ENCODE measurements at places on chromosomes 6 and 20.
A peak's percentile ranks its signal among the peaks of the same experiment; 100 is the strongest.

GRCh38 chr6:134074151-134075055, 22.0 kb upstream of the SLC2A12 start:
- no peak for DNase-seq

GRCh38 chr6:146106532-146106931, 77.7 kb downstream of the GRM1 start:
- no peak for DNase-seq

DNA sequence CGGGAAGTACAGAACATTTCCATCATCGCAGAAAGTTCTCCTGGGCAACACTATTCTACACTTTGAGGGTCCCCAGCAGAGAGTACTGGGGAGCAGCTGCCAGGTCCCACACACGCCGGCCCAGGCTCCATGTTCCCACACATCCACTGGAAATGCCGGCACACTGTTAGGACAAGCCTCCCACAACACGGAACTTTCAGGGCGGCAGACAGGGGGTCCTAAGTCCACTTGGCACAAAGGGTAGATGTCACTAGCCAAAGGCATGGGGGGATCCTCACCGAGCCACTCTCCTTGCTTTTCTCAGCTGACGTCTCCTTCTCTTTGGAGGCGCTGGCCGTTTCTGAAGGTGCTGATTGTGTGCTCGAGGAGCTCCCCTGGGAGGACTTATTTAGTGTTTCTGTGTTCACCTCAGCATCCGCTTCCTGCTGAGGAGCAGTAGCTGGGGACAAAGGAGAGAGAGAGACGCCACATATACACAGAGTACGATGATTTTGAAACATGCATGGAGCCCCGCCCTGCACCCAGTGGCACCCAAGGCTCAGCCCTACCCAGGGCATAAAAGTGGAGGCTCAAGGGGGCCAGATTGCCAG, 135.4 kb downstream of the ZMYND8 start:
- DNase-seq: no peak

- DNase-seq: no peak
Measured at GRCh38 chr20:23923891-23924435, 44.4 kb upstream of the CST5 start.

DNA sequence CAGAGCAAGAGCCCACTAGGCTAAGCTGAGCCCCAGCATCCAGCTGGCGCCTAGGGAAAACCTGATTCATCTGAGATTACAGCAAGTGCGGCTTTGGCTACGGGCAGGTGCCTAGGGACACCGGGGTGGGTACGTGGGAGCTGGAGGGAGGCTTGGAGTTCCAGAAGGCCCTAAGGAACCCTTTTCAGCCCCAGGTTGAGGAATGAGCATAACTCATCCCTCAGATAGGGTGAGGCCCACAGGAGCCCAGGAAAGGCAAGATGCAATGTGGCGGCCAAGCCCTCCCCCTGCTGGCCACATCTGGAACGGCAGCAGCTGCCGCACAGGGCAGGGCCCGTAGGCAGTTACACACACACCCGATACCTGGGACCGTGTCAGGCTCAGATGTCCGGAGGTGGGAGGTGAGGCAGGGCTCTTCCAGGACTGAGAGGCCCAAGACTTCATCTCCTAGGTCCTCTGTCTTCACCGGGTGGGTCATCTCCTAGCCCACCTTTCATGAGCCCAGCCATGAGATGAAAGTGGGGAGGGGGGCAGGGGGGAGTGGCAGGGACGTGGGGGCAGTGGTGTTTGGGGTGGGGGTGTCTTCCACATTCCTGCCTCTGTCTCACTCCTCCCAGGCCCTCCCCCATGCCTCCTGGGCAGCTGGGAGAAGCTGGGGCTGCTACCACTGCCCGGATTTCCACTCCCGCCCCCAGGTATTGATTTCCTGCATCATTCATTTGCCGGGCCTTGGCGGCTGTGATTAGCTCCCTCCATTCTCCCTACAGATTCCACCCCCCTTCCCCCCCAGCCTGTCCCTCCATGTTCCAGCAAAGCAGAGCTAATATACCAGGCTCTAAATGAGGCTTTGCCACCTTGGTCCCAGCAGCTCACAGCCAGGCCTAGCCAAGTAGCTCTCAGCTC, 5.5 kb downstream of the MDGA1 start:
- DNase-seq: peak; percentile 77

DNA sequence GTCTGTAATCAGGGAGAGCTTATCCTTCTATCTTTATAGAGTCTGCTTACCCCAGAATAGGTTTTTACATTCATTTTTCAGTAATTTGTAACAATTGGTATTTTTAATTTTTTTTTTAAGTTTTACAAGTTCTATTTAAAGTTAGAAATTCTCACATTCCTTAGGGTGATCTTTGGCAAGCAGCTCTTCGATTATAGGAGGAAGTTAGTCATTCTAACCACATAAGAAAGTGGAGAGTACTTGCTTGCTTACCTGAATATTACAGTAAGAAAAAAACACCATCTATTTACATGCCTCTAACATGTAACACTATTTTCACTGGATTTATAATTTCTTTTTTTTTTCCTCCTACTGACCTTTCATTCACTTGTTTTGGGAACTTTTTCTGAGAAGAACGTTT, 6.7 kb downstream of the TSHZ2 start:
- no peak for DNase-seq

DNA sequence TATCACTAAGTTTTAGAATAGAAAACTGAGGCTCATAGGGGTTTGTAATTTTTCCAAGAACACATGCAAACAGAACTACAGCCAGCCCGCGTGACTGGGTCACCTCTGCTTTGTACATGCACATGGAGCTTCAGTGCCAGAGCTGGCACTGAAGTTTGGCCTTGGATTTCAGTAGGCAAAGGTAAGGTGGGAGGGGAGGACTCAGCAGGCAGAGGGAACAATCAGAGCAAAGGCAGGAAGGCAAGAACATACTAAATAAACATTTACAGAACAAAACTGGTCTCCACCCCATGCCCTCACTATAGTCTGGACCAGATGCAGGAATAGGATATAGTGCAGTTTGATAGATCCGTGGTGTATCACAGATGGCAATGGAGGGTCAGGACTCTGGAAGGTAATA, 13.6 kb upstream of the ABRACL start:
- no peak for DNase-seq

DNA sequence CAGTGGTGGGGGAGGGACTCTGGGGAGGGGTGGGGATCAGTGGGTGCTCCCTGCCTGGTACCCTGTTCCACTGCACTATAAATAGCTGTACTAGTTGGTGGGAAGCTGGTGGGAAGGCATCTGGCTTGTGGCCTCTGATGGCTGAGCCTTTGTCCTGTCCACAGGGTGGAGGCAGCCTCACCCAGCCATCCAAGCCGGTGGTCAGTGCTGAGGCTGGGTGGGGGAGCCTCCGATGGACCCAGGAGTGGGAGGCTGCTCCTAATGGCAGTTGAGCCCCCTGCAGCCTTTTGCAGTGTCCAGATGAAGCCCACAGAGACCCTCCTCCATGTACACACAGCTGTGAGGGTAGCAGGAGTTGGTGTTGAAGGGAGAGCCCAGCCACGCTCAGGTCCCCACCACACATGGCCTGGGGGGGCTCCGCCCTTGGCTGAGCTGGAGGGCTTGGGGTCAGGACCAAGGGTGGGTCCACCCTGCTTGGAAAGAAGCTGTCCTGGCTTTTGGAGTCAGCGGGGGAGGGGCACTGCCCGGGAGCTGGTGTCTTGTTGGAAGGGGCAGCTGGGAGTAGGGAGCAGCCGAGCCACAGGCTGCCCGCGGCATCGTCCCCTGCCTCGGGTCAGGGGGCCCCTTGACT, 2.5 kb downstream of the PPDPF start:
- DNase-seq: no peak

- DNase-seq: no peak
Measured at GRCh38 chr6:107753778-107754177, 70.3 kb downstream of the SCML4 start.

DNA sequence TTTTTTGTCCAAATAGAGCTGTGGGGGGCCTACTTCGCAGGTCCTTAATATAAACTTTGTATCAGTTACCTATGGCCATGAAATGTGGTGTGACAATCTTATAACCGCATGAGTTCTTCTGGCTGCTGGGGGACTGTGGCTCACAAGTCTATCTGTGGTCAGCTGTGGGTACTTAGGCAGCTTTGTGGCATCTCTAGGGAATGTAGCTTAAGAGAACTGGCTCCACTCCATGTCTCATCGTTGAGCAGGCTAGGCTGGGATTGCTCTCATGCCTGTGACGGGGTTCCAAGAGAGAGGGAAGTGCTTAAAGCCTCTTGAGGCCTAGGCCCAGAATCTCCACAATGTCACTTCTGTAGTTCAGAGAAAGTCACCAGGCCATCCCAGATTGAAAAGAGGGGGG, 140.5 kb downstream of the BTBD3 start:
- DNase-seq: no peak

- DNase-seq: no peak
Measured at GRCh38 chr20:61850926-61851900, 214.5 kb downstream of the TAF4 start.

DNA sequence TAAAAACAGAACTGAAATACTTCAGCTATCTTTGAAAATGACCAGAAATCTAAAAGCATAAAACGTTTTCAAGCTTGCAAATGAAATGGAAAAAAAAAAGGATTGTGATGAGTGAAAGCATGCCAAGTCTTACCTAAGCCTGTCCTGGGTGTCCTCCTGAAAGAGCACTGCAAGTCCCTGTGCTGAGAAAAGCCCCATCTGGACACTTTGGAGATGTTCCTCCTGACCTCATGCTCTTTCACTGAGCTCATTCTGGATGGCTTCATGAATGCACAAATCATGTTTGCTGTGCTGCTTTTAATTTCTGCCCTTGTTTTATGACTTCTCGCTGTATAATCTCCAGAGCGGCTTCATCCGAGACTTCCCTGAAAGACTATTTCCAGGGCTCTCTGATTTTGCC, 136.0 kb downstream of the SOD2 start:
- DNase-seq: no peak

DNA sequence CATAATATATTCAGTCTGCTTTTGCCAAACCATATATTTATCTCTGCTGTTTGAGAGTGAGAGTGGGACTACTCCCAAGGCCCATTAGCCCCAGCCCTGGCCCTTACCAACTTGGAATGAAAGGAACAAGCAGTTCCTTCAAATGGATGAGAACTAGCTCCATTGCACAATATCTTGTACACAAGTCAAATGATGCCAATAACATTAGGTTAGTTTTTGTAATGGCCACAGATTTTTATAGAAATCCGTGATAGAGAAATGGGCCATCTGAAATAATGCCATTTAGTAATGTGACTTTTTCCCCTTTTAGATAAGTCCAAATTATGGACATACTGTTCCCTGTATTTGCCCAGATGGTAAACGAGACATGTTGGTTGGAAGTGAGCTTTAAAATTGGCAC, 117.0 kb downstream of the MAP3K7 start:
- DNase-seq: no peak

- no peak for DNase-seq
Measured at GRCh38 chr20:2379511-2380229, 1.0 kb upstream of the TGM6 start.

DNA sequence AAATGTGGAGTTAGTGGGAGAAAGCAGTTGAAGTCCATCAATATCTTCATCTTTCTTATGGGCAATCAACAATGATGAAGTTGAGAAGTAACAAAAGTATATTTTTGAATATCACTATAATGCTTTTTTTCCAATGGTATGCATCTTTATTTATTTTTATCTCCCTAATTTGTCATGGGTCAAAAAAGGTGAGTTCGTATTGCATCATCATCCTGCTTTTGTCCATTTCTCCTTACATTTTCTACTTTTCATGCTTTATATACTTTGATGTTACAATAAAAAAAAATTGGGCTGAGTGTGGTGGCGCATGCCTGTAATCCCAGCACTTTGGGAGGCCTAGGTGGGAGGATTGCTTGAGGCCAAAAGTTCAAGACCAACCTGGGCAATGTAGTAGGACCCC, 101.2 kb upstream of the STXBP5 start:
- DNase-seq: no peak

DNA sequence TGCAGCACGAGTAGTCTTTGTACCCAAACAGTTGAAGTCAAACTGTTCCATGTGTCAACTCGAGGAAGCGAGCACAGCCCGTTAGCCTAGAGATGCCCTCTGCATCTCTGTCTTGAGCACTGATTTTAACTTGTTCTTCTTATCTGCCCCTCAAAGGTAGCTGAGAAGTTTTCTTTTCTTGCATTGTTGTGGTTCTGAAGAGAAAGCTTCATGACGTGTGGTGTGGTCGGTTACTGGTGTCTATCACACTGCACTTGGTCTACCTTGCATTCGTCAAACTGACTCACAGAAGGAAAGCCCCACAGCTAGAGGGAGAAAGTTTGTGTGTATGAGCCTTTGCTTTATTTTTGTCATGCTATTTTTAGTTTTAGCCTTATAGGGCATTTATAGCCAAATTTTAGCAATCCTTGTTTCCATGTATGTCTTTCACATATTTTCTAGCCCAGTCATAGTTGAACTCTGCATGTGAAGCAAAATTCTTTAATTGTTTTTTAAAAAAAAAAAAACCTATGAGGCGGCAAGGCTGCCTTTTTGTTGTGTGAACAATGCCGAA, 115.1 kb downstream of the JAG1 start:
- no peak for DNase-seq

GRCh38 chr6:147207837-147208754, 3.9 kb downstream of the STXBP5 start:
- no peak for DNase-seq

DNA sequence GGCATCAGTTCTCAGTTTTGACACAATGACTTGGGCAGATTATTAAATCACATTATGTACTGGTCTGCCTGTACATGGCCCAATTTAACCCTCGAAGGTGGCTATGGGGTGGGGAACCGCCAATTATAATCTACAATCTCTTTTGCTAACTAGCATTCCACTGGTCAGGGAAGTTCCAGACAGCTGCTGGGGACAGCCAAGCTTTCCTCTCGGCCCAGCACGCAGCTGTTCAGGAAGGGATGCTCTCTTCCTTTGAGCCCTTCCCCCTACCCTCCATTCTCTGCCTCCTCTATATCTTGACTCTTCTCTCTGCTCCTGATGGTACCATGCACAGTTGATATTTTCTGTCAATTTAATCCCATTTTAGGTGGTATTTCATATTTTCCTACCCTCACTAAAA, 233.5 kb upstream of the AGPAT4 start:
- no peak for DNase-seq

GRCh38 chr6:167567142-167568033, 242.5 kb downstream of the TTLL2 start:
- no peak for DNase-seq

DNA sequence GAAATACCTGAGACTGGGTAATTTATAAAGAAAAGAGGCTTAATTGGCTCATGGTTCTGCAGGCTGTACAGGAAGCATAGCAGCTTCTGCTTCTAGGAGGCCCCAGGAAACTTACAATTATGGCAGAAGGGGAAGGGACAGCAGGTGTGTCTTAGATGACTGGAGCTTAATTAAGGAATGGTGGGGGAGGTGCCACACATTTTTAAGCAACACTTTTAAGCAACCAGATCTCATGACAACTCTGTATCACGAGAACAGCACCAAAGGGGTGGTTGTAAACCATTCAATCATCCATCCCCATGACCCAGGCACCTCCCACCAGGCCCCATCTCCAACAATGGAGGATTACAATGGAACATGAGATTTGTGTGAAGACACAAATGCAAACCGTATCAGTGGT, 26.9 kb downstream of the FIG4 start:
- no peak for DNase-seq

- no peak for DNase-seq
Measured at GRCh38 chr20:13928901-13929300, 61.5 kb downstream of the SEL1L2 start.

- peak; percentile 40 for DNase-seq
Measured at GRCh38 chr6:4612636-4613171, 163.5 kb upstream of the CDYL start.

GRCh38 chr6:33861722-33862121, 57.9 kb upstream of the MLN start:
- no peak for DNase-seq

- DNase-seq: peak; percentile 23
Measured at GRCh38 chr20:57473246-57474048, 51.5 kb downstream of the CTCFL start.
